ENCODE measurements at places on chromosomes 13 and 19.
A peak's percentile ranks its signal among the peaks of the same experiment; 100 is the strongest.

DNA sequence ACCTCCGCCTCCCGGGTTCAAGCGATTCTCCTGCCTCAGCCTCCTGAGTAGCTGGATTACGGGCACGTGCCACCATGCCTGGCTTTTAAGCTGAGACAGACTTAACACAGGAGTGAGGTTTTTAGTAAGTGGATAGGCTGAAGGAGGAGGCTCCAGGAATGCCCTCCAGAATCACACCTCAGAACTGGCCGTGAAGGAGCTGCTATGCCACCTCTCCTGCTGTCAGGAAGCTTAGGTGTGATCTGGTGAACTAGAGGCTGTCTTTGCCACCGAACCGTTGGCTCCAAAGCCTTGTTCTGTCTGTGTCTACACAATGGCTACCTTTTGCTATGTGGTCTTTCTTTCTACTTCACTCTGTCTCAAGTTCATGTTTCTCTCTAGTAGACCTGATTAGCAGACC, 4.2 kb downstream of the PDCD2L start:
- no peak for DNase-seq

DNA sequence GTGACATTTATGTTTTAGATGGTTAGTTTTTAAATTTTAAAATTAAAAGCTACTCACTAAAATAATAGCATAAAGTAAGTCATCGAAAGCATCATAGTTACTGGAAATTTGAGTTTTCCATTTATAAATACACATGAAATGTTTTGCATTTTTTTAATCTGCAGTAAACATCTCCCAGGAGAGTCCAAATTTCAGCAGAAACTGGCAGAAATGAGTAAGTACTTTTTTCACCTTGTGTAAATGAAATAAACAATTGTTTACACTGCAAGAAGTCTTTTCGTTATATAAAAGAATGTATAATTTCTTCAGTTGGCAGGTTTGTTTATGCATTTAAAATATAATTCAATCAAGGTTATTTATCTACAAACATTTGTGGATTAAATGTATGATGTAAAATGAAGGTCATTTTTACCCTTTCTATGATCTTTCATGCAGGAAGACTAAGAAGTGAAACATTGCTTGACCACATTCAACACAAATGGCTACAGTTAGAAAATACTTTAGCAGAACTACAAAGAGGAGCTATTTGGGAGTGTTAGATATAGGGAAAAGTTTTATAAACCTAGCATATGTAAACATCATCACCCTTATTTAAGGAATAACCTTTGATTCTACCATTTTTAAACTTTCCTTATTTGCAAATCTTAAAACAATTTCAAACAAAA, 55.6 kb downstream of the RCBTB2 start:
- no peak for DNase-seq

GRCh38 chr19:1039646-1040475, at the start of gene ABCA7:
ABCA7 (plus strand) TSS chr19:1040107; CDS start chr19:1041362, 1,255 bp downstream.
- DNase-seq = peak; percentile 99

- DNase-seq = peak; percentile 6
Measured at GRCh38 chr19:50465986-50466705, 10.2 kb upstream of the EMC10 start.

GRCh38 chr13:64936879-64937278, 2293.3 kb downstream of the PCDH9 start:
- DNase-seq = no peak

DNA sequence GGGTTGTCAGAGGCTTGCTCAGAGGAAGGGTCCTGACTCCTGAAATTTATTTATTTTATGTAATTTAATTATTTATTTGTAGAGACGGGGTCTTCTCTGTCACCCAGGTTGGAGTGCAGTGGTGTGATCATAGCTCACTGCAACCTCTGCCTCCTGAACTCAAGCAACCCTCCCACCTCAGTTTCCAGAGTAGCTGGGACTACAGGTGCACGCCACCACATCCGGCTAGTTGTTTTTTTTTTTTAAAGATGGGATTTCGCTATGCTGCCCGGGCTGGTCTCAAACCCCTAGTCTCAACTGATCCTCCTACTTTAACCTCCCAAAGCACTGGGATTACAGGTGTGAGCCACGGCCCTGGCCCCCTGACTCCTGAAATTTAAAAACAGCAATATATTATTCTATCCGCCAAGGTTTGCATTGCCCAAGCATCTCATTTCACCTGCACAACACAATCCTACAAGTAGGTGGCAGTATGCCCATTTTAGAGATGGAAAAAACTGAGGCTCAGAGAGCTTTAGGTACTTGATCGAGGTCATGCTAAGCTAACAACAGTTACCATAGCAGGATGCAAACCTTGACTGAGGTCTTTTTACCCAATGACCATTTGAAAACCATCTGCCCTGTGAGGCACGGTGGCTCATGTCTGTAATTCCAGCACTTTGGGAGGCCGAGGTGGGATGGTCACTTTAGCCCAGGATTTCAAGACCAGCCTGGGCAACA, 18.1 kb downstream of the ARHGEF18 start:
- DNase-seq = peak; percentile 54

- DNase-seq = no peak
Measured at GRCh38 chr13:68257111-68257842, 1027.1 kb upstream of the PCDH9 start.

- DNase-seq = no peak
Measured at GRCh38 chr13:103284466-103284865, 218.2 kb upstream of the SLC10A2 start.

Data from epithelial cell of esophagus (primary cell).